CD4-positive, alpha-beta T cell treated with Interleukin-1 beta for 1 hour (primary cell): ENCODE measurements at places on chromosomes 6 and 20.

DNA sequence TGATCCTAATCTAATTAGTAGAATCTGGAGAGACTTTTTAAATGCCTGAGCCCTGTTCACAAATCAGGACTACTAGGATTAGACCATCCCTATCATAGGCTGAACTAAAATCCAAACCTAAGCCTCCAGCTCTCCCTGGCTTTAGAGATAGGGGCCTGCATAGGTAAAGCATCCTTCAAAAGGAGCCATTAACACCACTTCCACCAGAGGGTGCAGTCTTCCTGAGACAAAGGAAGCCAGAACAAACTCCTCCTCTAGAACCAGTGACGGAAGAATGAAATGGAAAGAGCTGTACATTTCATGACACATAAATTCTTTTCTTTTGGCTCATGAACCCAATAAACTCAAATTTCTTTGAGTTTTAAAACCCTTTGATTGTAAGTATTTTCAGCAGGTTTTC lies 291.2 kb upstream of the ADGRB3 start:
- no peak for DNase-seq

GRCh38 chr6:154512201-154512600 lies 1.7 kb upstream of the CNKSR3 start:
- DNase-seq = no peak

- DNase-seq = no peak
Measured at GRCh38 chr20:10679269-10679668, 5.5 kb upstream of the JAG1 start.

GRCh38 chr6:138800377-138801150 lies 4.7 kb downstream of the ECT2L start:
- DNase-seq = no peak

- no peak for DNase-seq
Measured at GRCh38 chr6:24051942-24052589, 73.9 kb upstream of the NRSN1 start.

- no peak for DNase-seq
Measured at GRCh38 chr6:57226221-57226620, 4.1 kb upstream of the RAB23 start.

DNA sequence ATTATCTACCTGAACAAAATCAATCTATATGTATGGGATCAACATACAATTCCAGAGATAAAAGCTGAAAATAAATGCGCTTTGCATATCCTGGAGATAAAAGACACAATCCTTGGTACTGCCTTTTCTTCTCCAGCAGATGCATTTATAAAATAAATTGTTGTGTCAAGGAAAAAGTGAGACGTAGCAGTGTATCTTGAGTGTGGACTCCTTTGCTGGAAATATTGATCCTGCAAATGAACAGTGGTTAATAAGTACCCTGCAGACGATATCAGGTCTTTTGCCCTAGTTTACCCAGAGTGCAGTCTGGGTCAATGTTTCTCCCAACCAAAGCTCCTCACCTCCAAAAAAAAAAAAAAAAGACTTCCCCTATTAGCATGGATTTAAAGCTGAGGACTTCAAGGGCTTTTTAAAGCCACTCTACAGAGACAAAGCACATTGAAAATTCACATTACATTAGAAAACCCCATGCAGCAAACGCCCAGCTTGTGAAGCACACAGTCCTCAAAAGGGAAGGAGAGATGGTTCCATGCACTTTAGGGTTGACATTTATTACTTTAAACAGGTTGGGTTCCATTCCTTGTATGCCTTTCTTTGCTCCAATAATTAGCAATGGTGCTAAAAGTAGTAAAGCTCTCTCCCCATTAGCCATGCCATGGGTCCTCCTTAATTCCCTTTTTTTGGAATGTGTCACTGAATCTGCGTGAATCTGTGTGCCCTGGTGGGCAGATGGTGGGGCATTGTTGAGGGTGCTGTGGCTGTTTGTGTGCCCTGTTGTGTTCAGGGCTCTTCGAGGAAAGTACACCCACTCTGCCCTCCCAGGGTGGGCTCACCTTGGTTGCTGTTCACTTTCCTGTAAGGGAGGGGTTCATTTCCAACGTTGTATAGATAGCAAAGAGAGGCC lies 21.1 kb downstream of the FOXA2 start:
- no peak for DNase-seq

DNA sequence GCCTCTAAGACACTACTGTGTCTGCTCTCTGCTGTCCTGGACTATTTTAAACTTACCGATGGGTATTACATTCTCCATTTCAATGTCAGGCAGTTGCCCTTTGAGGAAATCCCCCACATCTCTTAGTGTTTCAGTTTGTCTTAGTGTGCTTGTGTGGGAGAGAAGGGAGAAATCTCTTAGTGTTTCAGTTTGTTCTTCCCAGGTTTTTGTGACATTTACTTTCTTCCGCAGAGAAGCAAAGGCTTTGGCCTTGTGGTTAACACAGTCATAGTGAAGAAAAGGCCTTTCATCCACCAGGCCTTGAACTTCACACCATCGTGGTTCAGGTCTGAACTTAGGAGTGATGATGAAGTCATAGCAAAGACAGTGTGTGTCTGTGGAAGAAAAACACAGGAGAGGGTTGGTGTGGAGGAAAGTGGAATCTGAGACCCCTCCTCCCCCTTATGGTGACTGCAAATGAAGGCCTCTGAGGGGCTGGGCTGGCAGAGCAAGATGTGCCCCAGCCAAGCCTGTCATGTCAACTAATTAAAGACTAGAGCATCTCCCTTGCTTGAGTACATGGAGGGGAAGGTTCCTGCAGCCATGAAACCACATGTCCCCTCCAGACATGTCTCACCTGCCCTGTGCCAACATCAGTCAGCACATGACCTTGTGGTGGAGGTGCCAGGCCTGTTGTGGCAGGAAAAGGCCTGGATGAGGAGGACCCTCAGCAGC lies 23.9 kb downstream of the RAET1L start:
- DNase-seq = no peak

DNA sequence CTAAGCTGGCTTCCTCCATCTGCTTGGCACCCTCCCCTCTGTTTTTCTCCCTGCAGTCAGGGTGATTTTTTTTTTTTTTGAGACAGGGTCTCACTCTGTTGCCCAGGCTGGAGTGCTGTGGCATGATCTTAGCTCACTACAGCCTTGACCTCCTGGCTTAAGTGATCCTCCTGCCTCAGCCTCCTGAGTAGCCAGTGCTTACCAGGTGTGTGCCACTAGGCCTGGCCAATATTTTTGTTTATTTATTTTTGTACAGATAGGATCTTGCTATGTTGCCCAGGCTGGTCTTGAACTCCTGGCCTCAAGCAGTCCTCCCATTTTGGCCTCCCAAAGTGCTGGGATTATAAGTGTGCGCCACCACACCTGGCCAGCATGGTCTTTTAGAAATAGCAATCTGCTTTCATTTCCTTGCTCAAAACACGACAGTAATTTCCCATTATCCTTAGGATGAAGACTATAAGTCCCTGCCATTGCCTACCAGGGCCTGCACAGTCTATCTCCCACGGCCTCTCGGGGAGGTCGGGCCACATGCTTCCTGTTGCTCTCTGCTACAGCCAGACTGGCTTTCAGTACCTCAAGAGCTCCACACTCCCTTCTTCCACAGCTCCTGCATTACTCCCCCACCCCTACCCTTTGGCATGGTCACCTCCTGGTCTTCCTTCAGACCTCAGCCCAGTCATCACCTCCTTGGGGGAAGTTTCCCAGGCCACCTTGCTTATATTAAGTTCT lies 11.1 kb upstream of the CD164 start:
- DNase-seq = no peak

GRCh38 chr6:116253505-116254296 lies at the start of gene TSPYL4:
Gene TSPYL4 (minus strand): TSS chr6:116254075. CDS start chr6:116254008, 67 bp downstream.
- peak; percentile 95 for DNase-seq

GRCh38 chr6:140203661-140204147 lies 829.3 kb upstream of the CITED2 start:
- no peak for DNase-seq
